Erythroblast (primary cell): ENCODE measurements at places on chromosomes 5 and 9.

- DNase-seq = no peak
Measured at GRCh38 chr5:158606233-158606632, 493.5 kb downstream of the EBF1 start.

DNA sequence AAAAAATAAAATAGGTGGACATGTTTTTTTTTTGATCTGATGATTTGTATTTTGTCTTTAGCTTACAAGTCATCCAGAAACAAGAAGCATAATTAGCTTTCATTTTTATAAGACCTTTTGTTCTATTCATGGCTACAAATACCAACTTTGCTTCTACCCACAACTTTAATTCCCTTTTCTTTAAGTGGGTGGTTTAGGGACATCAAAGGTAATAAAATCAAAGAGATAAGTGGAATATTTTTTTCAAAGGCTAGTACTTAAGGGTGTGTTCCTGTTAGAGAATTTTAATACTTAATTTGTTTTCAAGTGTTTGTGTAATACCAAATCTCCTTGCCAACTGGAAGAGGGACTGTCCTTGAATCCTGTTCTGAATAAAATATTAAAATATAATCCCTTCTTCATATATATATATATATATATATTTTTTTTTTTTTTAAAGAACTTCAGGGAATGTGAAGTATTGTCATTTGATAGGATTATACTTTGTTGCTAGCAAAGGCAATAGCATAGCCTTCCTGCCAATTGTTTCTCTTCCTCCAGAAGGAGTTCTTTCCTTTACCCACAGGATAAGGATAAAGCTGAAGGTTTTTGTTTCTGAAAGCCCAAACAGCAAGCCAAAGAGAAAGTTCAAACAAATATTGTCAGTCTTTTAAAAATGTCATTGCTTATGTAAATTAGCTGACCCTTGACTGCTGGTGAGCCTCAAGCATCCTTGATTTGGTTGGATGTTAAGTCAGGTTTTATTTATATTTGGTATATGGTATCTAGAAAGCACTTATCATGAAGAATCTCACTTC lies 108.9 kb downstream of the PAM start:
- DNase-seq = no peak

GRCh38 chr5:69011910-69012309 lies 81.9 kb upstream of the SLC30A5 start:
- DNase-seq = no peak

- DNase-seq = no peak
Measured at GRCh38 chr5:11383506-11384095, 520.6 kb downstream of the CTNND2 start.

GRCh38 chr9:121645853-121646807 lies 5.3 kb upstream of the DAB2IP start:
- DNase-seq = no peak

- DNase-seq = no peak
Measured at GRCh38 chr5:88390096-88390441, 121.4 kb upstream of the TMEM161B start.

GRCh38 chr9:83466351-83466750 lies 71.8 kb downstream of the FRMD3 start:
- DNase-seq = no peak

DNA sequence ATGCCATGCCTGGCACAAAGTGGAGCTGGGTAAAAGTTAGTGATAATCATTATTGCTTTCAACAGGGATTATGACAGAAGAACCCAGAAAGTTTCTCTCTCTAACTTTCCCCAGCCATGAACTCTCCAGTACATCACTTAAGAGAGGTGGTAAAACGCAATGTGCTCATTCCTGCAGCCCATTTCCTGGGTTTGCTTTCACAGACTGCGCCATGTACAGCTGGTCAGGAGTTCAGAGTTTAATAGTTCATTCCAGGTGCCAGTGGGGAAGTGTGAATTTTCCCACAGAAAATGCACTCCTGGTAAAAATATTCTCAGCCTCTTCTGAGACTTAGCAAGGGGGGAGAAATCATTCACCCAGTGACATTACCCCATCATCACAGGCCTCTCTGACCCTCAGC lies 35.5 kb downstream of the ADAM19 start:
- DNase-seq = no peak

GRCh38 chr9:85536514-85536913 lies 205.2 kb downstream of the AGTPBP1 start:
- no peak for DNase-seq

DNA sequence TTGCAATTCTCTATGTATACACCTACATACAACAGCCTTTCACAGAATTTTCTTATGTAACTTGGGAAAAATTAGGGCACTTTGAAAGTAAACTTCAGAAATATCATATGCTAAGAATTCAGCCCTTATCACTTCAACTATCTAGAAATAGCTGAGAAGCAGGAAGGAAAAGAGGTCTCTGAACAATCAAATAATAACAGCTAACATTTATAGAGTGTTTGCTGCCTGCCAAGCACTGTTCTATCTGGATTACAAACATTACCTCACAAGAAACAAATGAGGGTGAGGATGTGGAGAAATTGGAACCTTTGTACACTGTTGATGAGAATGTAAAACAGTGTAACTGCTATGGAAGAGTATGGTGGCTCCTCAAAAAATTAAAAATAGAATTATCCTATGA lies 4.4 kb upstream of the FBXO38 start:
- no peak for DNase-seq
